HepG2 (cell line): ENCODE measurements at places on chromosomes 6 and 20.

DNA sequence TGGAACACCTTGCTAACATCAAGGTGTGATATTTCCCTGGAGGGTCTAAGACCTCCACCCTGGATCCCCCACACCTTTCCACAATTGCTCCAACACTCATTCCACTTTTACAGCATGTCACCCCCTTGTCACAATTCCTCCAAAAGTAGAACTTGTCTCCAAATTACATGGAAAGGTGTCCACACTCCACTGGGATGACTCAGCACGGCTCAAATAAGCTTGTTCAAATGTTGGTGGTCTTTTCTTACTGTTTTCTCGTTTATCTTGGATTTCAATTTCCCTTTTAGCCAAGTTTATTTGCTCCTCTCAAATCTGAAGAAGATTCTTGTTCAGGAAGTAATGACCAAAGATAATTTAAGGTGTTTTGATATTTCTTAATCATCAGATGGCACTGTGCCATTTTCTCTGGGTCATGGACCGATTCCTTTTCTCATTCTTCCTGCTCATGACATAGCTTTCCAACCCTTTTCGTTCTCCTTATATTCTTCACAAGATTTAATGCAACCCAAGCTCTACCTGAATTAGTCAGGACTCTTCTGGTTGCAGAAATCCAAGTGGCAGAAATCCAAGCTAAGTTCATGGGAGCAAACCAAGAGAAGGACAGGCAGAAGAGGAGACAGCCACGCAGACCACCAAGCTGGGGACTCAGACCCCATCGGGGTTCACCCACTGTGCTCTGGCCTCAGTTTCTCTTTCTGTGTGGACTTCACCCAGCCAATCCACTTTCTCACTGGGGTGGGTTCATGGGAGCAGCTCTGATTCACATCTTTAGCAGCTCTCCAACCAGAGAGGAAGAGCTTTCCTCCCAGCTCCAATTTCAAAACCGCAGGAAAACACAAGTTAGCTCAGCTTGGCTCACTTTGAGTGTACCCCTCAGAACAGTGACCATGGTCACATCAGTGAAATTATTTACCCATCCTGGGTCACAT is 110.5 kb upstream of the CDYL start:
- peaks cover 8% of the 10 kb centered on the region for H3K4me1 ChIP-seq
- H3K27me3 ChIP-seq: peaks cover 33% of the 10 kb centered on the region; the same call in 2 of the 3 replicates
- no peaks in the 10 kb centered on the region for H3K36me3 ChIP-seq
- H3K27ac ChIP-seq: no peak overlapping the region

- no peaks in the 10 kb centered on the region for H3K36me3 ChIP-seq
- no peak overlapping the region for H3K4me3 ChIP-seq
- no peak overlapping the region for H3K27ac ChIP-seq
- no peaks in the 10 kb centered on the region for H3K4me1 ChIP-seq
- no peaks in the 10 kb centered on the region; the same call in 1 of the 2 replicates for H3K27me3 ChIP-seq
Measured at GRCh38 chr6:105748737-105749161, 337.4 kb upstream of the PRDM1 start.

DNA sequence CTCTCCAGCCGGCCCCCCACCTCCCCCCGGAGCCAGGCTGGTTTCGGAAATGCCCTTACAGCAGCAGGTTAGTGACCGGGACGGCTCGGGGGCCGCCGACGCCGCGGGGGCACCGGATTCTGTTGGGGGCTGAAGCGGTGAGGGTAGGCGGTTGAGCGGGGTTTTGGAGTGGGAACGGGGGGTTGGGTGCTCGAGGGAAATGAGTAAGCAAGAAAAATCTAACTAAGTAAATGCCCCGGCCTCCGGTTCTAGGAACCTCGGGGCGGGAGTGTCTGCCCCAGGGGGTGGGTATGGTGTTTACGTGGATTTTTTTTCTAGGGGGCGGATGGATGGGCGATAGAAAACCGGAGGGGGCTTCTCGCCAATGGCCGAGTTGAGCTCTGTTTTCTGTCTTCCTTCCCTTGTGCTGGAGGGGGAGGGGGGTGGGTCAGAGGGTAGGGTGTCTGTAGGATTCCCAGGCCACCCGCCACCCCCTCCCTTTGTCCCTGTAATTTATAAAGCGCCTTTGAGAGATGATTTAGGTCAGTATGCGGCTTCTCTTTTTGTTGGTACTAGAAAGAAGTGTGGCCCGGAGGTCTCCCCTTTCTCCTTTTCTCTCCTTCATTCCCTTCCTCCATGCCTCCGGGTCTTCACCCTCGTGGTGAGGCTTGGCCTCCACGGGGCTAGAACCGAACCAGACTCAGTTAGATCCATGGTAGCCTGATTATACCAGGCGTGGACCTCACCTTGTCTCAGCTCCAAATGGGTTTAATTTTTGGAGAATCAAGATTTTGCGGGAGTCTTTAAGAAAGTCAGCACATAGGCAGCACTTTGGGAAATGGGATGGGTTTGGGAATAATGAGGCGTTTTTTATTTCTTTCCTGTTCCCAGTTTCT is 2.3 kb downstream of the E2F3 start:
- H3K27ac ChIP-seq: peak overlapping the region; percentile 93
- peak overlapping the region; percentile 92 for H3K4me3 ChIP-seq
- H3K4me1 ChIP-seq: peaks cover 25% of the 10 kb centered on the region; the same call in 1 of the 2 replicates
- H3K36me3 ChIP-seq: 0 out of 2 replicates have a peak, but pooled peaks cover 2% of the 10 kb centered on the region
- DNase-seq: peak; percentile 52

DNA sequence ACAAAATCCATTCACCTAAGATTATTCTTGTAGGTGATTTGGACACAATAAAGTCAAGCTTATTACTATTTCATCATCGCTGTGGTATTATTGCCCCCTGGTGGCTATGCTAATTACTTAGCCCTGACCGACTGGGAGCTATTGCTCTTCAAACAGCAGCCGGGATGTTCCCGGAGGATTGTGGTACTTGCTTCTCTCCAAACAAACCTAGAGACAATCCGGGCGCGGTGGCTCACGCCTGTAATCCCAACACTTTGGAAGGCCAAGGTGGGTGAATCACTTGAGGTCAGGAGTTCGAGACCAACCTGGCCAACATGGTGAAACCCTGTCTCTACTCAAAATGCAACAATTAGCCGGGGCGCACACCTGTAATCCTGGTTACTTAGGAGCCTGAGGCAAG is 15.4 kb upstream of the STMND1 start:
- H3K4me3 ChIP-seq: no peak overlapping the region
- H3K27me3 ChIP-seq: peaks cover 10% of the 10 kb centered on the region; the same call in 1 of the 3 replicates
- H3K36me3 ChIP-seq: no peaks in the 10 kb centered on the region
- H3K4me1 ChIP-seq: no peaks in the 10 kb centered on the region

GRCh38 chr6:155228546-155229166 is 35.2 kb upstream of the CLDN20 start:
- no peak overlapping the region for H3K27ac ChIP-seq
- no peaks in the 10 kb centered on the region for H3K27me3 ChIP-seq

- no peaks in the 10 kb centered on the region for H3K36me3 ChIP-seq
- H3K27ac ChIP-seq: no peak overlapping the region
- no peak for DNase-seq
- H3K27me3 ChIP-seq: no peaks in the 10 kb centered on the region
- no peaks in the 10 kb centered on the region for H3K4me1 ChIP-seq
- H3K4me3 ChIP-seq: no peak overlapping the region
Measured at GRCh38 chr6:48994811-48995210, 468.2 kb downstream of the MMUT start.

DNA sequence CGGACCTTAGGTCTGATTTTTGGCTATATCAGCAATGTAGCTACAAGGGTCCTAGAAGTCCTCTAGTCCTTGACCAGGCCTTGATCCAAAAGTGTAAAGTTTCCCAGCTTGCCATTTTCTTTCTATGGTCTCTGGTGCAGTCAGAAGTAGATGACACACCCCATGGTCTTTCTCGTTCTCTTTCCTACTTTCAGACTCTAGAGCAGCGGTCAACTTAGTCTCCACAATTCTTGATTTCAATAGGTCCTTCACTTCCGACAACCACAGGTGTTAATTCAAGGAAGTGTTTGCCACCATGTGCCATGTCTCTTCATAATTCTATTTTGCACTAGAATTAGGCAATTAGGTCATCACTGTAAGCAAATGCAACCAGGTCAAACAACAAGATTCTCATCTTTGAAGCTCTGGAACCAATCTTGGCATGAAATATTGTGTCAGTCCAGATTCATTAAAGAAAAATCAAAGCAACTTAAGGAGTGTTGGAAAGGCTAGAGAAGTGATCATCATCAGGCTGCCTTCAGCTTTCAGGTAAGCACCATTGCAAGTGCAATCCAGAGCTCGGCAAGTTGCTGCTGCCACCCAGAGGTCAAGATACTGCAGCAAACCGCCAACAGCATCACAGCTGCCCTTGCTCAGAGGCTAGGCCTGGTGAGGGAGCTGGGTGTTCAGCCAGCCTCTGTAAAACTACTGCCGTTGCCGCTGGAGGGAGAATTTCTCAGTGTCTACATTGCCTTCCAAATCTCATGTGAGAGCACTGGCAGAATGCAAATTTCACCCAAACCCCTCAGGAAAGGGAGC is 5.6 kb upstream of the SYNE1 start:
- no peaks in the 10 kb centered on the region for H3K36me3 ChIP-seq
- no peak overlapping the region for H3K4me3 ChIP-seq
- H3K27ac ChIP-seq: no peak overlapping the region
- no peaks in the 10 kb centered on the region for H3K4me1 ChIP-seq

GRCh38 chr6:44029444-44030185 is 97.6 kb downstream of the MRPL14 start:
- DNase-seq: no peak
- H3K4me1 ChIP-seq: peaks cover 7% of the 10 kb centered on the region
- peaks cover 13% of the 10 kb centered on the region; the same call in 1 of the 3 replicates for H3K27me3 ChIP-seq
- no peak overlapping the region for H3K4me3 ChIP-seq

GRCh38 chr6:150079604-150080003 is 10.7 kb upstream of the ULBP3 start:
- H3K4me3 ChIP-seq: no peak overlapping the region
- H3K27ac ChIP-seq: no peak overlapping the region
- no peaks in the 10 kb centered on the region for H3K27me3 ChIP-seq
- H3K36me3 ChIP-seq: no peaks in the 10 kb centered on the region

DNA sequence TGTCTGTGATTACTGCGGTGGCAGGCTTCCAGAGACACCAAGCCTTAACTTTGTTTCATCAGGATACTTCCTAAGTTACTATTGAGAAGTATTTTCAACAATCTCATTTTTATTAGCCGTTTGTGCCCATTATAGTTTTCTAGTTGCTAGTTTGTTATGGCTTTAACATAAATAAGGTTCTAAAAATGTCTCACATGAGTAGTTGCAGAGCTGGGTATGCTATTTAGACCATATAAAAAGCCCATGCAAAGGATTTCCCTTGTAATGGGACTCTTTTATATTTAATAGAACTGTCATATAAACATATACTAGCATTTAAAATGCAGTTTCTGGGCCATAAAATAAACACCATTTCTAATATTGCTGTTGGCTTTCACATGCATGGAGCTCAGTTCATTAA is 205.3 kb upstream of the TCF21 start:
- no peak overlapping the region for H3K27ac ChIP-seq
- no peak overlapping the region for H3K4me3 ChIP-seq
- DNase-seq: no peak
- no peaks in the 10 kb centered on the region for H3K27me3 ChIP-seq
- no peaks in the 10 kb centered on the region for H3K36me3 ChIP-seq
- H3K4me1 ChIP-seq: no peaks in the 10 kb centered on the region

DNA sequence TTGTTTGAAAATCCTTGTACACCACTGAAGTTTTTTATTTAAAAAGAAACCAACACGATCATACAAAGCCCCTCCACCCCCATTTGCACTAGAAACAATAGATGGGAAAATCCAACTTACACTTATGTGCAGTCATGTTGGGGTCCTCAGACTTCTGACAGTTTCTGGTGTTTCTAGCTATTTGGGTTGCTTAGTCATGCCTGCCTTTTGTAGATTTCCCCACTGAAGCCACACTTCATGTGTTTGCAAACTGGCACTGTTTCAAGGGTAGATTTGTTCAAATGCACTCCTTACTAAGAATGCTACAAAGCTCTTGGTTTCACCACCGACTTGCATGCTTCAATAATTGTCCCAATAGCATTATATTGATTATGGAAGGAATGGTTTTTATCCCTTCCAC is 1.5 kb downstream of the SH3BGRL2 start:
- no peak overlapping the region for H3K27ac ChIP-seq
- H3K4me1 ChIP-seq: peaks cover 60% of the 10 kb centered on the region
- H3K36me3 ChIP-seq: no peaks in the 10 kb centered on the region
- peak; percentile 44 for DNase-seq
- H3K4me3 ChIP-seq: peak overlapping the region; percentile 81; the same call in 1 of the 2 replicates

DNA sequence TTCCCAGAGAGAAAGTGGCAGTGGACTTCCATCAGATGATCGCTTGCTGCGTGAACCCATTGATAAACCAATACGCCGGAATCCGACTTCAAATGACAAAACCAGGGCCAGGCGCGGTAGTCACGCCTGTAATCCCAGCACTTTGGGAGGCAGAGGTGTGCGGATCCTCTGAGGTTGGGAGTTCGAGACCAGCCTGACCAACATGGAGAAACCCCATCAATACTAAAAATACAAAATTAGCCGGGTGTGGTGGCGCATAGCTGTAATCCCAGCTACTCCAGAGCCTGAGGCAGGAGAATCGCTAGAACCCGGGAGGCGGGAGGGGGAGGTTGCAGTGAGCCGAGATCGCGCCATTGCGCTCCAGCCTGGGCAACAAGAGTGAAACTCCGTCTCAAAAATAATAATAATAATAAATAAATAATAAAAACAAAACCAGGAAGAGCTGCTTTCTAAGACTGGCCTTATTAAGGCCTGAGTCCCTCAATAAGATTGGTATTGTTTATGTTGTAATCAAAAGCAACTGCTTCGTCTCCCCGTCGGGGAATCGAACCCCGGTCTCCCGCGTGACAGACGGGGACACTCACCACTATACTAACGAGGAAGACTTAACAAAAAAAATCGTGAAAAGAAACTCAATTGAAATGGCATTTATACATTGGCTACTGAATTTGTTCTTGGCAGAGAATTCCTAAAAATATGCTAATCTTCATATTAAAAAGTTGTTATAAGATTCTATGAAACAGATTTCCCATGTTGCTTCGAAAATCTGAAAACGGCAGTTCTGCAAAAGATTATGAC is 110.2 kb upstream of the ZNF184 start:
- H3K4me3 ChIP-seq: peak overlapping the region; percentile 45
- H3K27ac ChIP-seq: no peak overlapping the region
- H3K36me3 ChIP-seq: no peaks in the 10 kb centered on the region
